Coronary artery (tissue), 2 donors: ENCODE measurements at places on chromosomes 4 and X.

- no peak for DNase-seq
Measured at GRCh38 chr4:171157462-171158082, 655.6 kb upstream of the GALNTL6 start.

GRCh38 chr4:180098586-180098985 lies 2144.6 kb upstream of the TENM3 start:
- DNase-seq, result no peak

- DNase-seq, result no peak
Measured at GRCh38 chrX:1813809-1814208, 198.9 kb downstream of the ASMT start.

- no peak for DNase-seq
Measured at GRCh38 chr4:145839151-145839550, 99.5 kb downstream of the ZNF827 start.

- DNase-seq, result no peak
Measured at GRCh38 chr4:67460574-67460973, 84.7 kb downstream of the CENPC start.

- DNase-seq, result no peak
Measured at GRCh38 chrX:150405576-150405975, 42.5 kb downstream of the MAMLD1 start.
